ENCODE measurements at places on chromosomes 1 and 21.

DNA sequence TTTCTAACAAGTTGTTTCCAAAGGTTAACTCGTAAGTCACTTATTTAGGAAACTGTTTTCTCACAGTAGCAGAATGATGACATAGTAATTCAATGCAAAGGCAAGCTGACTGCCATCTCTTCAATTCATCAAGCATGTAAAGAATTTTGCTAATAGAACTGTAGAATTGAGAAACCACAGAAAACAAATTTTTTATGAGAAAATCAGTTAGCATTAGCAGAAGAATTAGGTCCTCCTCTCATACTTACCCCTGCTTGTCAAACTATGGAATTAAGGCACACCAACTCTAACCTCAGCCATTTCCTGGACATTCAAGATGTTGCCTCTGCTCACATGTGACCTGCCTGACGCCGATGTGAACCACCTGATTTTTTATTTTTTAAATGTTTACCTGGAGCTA is 115.2 kb downstream of the LRRC40 start:
- no peak for DNase-seq

DNA sequence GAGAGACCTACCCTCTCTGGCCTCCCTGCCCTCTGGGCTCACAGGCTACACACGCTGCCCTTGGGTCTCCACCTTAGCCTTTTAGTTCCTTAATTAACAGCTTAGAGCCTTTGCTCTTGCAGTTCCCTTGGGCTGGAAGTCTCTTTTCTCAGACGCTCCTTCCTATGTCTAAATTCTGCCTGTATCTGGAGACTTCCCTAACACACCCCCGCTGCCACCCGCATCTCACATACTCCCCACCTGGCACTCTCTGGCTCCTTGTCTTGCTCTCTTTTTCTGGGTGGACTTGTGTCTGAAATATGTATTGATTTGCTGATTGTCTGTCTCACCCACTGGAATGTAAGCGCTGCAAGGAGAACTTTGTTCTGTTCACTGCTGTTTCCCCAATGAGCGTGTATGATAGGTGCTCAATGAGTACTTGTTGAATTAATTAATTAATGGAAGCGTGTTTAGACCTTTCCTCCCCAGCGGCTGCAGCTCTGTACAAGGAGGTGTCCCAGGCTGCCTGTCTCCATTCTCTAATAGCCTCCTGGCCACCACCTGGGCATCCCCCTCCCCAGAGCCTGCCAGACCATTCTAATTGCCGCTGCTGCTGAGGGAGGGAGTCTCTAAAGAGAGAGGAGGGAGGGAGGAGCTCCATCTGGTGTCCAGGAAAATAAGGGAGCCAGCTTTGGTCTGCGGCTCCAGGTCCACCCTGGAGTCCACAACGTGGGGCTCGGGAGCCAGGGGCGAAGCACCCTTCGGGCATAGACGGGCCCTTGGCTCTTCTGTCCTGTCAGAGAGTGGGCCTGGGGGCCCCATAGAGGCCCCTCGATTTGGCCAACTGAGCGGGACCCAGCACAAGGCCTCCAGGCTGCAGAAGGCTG is 95.4 kb downstream of the RNF220 start:
- DNase-seq = no peak

DNA sequence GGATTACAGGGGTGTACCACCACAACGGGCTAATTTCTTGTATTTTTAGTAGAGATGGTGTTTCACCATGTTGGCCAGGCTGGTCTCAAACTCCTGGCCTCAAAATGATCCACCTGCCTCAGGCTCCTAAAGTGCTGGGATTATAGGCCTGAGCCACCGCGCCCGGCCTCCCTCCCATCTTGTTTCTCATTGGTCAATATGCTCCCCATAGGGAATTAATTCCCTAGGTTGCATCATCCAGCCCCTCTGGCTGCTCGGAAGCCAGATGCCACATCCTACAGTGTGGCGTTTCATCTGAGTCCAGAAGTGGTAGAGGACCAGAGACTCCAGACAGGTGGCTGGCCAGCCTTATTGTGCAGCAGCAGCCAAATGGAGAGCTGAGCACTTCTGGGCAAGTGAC is 11.5 kb upstream of the VASH2 start:
- no peak for DNase-seq

DNA sequence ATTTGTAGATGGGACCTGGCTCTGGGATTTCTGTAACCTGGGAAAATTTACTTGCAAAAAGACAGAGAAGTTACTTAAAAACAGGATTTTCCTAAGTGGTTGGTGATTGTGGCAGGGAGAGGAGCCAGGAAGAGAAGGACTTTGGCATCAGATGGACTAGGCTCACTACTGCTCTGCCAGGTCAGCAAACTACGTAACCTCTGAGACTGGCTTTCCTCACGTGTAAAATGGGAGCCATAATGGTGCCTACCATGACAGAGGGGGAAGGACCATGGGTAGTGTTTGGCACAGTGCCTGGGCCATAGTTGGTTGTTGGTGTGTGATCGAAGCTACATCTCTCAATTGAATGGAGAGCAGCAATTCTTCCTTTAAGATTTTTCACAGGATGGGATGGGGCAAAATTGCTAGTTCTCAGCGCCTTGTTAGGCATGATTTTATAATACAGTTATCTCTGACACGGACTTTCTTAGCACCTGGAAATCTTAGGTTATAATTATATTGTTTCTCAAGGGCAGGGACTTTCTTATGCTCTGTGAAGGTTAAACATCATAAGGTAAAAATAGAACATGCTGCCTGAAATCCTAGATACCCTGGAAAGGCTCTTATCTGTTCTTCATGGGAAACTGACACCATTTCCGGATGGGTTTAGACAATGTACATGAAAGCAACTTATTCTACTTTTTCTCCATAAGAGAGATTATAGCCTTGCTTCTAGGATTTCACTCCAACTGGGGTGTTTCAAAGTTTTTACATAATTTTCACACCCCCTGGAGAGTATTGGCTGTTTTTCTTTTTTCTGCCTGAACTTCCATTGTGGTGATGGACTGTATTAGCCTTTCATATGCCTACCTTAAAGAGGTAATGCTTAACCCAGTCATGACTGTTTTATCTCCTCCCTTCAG is 10.9 kb downstream of the ROR1 start:
- DNase-seq = no peak

GRCh38 chr1:227433663-227434341 is 115.5 kb upstream of the CDC42BPA start:
- no peak for DNase-seq

GRCh38 chr1:119368554-119368953 is at the start of gene HAO2:
TSS of gene HAO2 (plus strand) at chr1:119368785. CDS start at chr1:119381086, 12,301 bp downstream.
- no peak for DNase-seq

DNA sequence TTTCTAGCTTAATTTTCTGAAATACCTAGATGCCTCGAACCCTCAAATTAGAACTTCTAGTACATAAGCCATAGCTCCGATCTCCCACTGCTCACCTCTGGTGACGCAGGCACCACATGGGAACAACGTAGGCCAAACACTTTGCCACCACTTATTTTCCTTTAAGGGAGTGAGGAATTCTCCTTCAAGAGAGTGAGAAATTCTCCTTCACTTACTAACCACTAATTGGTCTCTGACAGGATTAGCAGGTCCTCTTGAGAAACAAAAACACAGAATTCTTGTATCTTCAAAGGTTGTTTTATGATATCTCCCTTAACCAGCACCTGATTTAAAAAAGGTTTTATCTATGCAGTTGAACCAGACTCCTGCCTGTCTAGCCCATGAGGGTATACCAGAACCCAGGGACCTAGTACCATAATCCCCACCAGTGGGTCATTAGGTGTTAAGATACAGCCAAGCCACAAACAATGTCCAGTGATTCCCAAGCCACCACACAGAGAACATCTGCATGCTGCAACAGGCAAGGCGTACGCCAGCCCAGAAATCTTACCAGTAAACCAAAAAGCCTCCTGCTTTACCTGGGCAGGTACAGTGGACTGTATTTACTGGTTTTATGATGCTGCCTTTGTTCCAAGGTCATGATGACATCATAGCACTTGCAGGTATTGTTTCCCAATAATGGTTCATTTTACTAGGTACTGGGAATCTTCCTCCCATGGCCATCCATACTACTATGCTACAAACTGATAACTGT is 20.3 kb upstream of the CXADR start:
- DNase-seq = no peak

GRCh38 chr21:45528981-45529784 is 13.1 kb downstream of the SLC19A1 start:
- no peak for DNase-seq

GRCh38 chr1:225770561-225771248 is 6.9 kb upstream of the SRP9 start:
- DNase-seq = no peak

DNA sequence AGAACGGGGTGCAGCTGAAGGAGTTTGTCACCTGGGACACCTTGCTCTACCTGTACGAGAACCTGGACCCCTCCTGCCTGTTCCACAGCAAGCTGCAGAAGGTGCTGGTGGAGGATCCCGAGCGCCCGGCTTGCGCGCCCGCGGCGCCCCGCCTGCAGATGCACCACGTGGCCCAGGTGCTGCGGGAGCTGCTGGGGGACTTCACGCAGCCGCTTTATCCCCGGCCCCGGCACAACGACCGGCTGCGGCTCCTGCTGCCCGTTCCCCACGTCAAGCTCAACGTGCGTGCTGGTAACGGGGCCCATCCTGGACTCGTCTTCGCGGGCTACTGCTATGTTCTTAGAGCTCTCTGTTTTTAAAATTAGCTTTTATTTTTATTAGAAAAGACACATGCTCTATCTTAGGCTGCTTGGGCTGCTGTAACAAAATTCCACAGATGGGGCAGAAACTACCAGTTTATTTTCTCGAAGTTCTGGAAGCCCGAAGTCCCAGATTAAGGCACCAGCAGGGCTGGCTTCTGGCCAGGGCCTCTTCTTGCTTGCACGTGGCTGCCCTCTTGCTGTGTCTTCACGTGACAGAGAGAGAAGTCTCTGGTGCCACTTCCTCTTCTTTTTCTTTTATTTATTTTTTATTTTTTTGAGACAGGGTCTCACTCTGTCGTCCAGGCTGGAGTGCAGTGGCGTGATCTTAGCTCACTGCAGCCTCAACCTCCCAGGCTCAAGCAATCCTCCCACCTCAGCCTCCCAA is 38.1 kb downstream of the TRPM2 start:
- DNase-seq = no peak

- DNase-seq = no peak
Observed at GRCh38 chr1:95653618-95654017, 419.6 kb downstream of the RWDD3 start.

- DNase-seq = no peak
Observed at GRCh38 chr21:29326914-29327554, 28.3 kb downstream of the BACH1 start.

DNA sequence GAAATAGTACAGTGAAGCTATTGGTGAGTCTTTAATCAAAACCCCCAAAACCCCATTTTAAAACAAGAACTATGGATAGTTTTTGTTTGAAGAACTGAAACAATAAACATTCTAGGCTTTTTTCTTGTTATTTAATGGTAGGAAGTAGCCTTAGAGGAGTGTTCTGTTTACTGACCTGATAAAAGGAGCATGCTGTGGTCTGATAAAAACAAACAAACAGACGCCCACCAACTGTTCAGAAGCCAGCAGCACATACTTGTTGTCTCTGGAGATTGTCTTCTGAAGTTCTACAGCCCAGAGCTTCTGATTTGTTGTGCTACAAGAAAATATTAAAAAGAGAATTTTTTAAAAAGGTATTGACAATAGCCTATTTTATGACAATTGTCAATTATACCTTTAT is 54.1 kb upstream of the CFAP298 start:
- DNase-seq = no peak

- no peak for DNase-seq
Observed at GRCh38 chr1:195828325-195828724, 779.9 kb downstream of the KCNT2 start.

GRCh38 chr21:26519142-26519541 is 53.9 kb downstream of the CYYR1 start:
- no peak for DNase-seq

- DNase-seq = peak; percentile 52
Observed at GRCh38 chr1:16420424-16421118, 16.7 kb downstream of the SPATA21 start.

- DNase-seq = no peak
Observed at GRCh38 chr1:8955406-8955805, 9.7 kb downstream of the CA6 start.

GRCh38 chr1:17112496-17113236 is 6.6 kb downstream of the PADI2 start:
- no peak for DNase-seq

DNA sequence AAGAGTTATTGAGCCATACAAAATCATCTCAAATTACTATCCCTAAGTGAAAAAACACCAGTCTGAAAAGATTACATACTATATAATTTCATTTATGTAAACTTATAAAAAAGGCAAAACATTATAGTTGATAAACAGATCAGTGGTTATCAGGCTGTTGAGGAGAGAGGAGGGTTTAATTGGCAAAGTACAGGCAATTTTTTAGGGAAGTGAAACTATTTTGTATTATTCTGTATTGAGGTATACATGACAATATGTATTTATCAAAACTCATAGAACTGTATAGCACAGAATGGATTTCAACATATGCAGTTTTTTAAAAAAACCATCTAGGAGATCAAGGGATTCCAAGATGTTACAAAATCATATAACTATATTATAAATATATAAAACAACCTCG is 403.7 kb downstream of the LTN1 start:
- DNase-seq = no peak

GRCh38 chr1:43463479-43463878 is 9.7 kb upstream of the HYI start:
- no peak for DNase-seq

DNA sequence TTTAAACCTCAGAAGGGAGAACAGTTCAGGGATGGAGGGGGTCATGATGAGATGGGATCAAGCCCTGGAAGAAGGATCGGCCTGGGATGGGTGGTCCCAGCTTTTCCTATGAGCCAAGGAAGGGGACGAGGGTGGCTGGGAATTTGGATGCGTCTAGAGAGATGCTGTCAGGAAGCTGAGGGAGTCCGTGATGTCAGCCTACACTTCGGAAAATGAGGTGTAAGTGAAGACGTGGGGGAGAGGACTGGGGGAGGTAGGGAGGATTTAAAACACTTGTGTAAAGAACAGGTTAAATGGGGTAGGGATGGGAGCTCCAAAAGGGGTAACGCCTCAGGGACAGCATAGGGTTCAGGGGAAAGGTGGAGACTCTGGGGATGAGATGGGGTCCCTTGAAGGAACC is 27.5 kb downstream of the DLGAP3 start:
- DNase-seq = no peak

DNA sequence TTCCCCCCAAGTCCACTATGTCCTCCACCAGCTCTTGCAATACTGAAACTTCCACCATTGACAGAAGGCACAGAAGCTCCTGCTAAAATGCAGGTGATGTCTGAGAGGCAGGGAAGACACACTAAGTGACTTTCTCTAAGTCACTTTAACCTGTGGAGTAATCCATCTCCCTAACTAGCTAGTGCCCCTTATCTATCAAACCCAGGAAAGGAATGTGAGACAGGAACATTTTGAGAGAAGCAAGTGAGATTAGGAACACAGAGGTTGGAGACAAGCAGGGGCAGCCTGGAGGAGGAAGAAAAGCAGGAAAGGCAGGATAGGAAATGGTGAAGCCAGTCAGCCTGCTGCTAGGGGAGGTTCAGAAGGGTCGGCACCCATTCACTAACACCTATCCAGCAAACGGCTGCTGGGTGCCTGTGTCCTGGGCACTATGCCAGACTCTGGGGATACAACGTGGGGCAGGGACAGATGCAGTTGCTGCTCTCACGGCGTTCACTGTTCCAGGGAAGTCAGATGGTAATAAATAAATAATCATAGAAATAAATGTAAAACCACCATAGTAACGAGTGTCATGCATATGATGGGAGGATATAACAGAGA is 7.0 kb downstream of the GPA33 start:
- DNase-seq = no peak
